ENCODE measurements at places on chromosomes 5 and 9. TPM values are rescaled to one million over a fixed set of nuclear protein-coding genes. Genes with fewer than 3 reads are reported as not detected.

RICTOR gene
- 9.8 TPM for total RNA-seq

TPM2 gene
- 812 TPM for total RNA-seq

TTLL11 gene
- total RNA-seq: 4.1 TPM

NUDT12 gene
- total RNA-seq: 7.8 TPM

ATP10B gene
- not detected for total RNA-seq

MRNIP gene
- total RNA-seq: 11.9 TPM

IL5 gene
- not detected for total RNA-seq

C1QTNF2 gene
- total RNA-seq: not detected

TAF11L10 gene
- total RNA-seq: not detected

FCN2 gene
- total RNA-seq: not detected

STKLD1 gene
- total RNA-seq: 0.34 TPM

NR5A1 gene
- total RNA-seq: not detected

GFPT2 gene
- 98.0 TPM for total RNA-seq

RRAGA gene
- total RNA-seq: 72.1 TPM

SH3RF2 gene
- not detected for total RNA-seq

EXD3 gene
- 5.3 TPM for total RNA-seq

ANKRD34B gene
- total RNA-seq: not detected

Data from cardiac ventricle fibroblast (primary cell).